ENCODE measurements at places on chromosomes 12 and 14.

DNA sequence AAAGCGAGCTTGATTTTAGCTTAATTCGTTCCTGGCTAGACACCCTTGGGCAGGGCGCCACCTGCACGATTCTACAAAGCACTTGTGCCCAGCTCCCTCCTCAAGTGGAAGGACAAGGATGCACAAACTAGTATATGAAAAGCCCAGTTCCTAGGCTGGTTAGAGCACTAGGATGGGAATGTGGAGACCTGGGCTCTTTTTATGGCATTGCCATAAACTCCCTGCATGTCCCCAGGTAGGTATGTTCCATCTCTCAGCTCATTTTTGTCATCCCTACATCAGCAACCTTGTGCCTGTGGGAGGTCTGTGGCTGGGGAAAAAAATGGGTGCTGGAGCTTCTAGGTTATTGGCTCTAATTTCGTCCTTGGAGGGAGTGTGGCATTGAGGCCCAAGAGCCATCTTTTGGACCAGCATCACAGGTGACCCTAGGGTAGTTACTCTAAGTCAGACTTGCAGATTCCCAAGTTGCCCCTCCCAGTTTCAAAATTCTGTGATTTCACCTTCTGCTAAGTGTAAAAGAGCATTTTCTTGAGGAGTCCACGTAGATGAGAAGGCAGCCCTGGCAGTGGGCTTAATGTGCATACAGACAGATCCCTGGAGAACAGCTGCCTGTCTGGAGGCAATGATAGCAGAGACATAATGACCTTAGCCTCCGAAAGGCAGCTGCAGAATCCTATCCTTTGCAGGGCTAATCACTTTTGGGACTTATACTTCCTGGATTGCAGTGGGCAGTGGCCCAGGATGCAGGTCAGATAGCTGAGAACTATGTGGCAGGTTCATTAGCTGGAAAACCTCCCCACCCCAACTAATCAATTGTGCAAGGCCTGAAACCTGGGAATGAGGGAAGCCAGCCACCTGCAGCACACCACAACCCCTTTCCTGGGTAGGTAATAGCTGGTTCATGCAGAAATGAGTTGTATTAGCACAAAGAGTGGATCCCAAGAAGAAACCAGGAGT, 47.6 kb upstream of the BDKRB2 start:
- DNase-seq = no peak

- DNase-seq = no peak
Measured at GRCh38 chr12:92615703-92616102, 87.1 kb upstream of the PLEKHG7 start.

GRCh38 chr12:98409548-98409947, 105.8 kb upstream of the TMPO start:
- no peak for DNase-seq

DNA sequence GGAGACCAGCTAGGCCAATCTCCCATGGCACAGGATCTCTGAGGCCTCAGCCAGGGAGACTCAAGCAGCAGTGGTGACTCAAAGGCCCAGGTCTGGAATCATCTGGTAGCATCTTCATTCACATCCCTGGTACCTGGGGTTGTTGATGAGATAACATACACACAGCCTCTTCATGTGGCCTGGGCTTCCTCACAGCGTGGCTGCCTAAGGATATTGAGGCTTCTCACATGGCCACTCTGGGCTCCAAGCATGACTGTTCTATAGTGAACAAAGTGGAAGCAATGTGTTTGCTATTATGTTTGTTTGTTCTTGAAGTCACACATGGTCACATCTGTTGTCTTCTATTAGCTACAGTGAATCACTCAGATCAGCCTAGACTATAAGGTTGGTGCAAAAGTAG, 584.1 kb downstream of the VRK1 start:
- no peak for DNase-seq

GRCh38 chr12:65881348-65881961, 57.2 kb downstream of the HMGA2 start:
- DNase-seq = no peak

DNA sequence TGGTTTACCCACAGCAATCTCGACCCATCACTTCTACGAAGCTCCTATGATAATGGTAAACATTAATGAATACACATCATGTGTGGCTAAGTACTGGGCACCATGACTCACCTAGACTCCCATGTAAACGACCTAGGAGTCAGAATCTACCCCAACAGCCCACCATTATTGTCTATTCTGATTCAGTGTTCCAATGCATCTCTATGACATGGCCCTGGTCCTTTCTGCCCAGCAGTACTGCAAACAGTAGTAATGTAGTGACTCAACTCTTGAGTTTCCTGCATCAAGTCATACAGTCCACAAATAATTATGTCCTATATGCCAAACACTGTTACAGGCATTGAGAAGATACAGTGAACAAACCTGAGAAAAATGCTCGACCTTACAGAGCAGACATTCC, 14.6 kb downstream of the GTF2A1 start:
- DNase-seq = no peak

DNA sequence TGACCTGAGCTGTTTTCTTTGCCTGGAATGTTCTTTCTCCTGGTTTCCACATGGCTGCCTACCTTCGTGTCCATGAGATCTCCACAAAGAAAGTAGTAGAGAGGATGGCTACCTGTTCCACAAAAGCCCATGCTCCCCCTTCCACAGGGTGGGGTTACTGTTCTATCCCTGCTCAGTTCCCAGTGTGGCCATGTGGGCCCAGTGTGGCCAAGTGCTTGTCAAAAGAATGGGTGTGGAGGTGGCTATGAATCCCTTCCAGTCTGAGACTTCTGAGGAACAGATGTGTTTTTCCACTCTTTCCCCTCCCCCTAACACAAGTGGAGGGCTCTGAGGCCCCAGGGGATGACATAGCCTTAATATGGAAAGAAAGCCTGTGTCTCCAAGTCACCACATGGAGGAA, 26.2 kb upstream of the HSP90B1 start:
- DNase-seq = no peak

GRCh38 chr12:132249689-132250478, 79.5 kb downstream of the GALNT9 start:
- DNase-seq = no peak

DNA sequence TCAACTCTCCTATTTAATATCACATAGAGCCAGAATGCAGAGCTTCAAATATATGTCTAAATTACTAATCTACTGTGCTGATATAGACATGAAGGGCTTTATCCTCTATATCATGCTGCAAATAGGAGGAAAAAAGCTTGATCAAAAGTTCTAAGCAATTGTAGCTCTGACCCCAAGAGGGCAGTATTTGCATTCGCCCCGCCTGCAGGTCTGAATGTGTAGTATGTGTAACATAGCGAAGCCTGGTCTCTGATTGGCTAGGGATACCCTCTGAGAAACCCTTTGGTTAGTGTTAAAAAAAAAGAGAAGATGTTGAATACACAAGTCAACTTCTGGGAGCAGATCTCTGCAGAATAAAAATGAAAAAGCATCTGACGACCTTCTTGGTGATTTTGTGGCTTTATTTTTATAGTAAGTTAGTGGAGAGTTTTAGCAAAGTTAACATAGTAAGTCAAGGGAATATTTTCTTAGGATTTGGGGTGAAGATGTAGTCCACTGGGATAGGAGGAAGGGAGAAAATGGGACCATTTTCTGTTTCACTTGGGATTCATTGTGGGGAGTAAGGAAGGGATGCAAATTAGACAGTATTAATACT, 151.6 kb upstream of the OR4E1 start:
- no peak for DNase-seq

DNA sequence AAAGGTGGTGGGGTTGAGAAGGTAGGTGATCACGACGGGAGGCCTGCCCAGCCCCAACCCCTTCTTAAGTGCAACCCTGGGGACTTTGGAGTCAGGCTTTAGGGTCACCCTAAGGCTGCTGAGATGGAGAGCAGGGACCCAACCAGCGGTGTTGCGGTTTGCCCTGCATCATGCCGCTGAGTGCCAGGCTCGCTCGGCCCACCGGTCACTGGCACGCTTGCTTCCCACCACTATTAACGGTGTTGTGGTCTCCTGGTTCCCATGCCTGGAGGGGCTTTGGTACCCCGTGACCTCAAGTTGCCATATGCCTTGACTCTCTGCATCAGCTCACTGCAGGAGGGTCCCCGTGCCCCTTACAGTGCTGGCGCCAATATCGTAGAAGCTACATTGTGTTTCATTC, 18.4 kb upstream of the MEG3 start:
- DNase-seq = no peak

DNA sequence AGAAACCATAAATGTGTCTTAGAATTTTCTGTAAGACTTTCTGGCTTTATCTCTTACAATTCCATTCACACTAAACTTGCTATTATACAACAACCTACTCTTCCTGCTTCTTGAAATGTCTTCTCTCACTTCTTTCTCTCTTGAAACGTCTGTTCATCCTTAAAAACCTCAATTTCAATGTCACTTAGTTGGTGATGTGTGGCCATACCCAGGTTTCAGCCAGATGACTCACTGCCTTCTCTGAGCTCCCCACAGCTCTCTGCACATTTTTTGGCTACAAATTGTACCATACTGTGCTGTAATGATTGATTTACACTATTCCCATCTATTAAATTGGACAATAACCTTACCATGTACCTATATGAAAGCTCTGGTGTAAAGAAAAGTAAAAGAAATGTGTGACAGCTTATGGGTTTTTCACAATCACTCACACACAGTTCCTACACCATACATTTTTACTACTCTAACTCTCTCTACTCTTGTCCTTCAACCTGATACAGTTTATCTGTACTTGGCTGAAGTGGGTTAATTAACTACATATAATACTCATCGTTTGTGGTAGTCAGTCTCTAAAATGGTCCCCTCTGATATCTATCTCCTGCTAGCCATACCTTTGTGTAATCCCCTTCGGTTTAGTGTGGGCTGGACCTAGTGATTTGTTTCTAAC, 222.1 kb downstream of the NELL2 start:
- DNase-seq = no peak

DNA sequence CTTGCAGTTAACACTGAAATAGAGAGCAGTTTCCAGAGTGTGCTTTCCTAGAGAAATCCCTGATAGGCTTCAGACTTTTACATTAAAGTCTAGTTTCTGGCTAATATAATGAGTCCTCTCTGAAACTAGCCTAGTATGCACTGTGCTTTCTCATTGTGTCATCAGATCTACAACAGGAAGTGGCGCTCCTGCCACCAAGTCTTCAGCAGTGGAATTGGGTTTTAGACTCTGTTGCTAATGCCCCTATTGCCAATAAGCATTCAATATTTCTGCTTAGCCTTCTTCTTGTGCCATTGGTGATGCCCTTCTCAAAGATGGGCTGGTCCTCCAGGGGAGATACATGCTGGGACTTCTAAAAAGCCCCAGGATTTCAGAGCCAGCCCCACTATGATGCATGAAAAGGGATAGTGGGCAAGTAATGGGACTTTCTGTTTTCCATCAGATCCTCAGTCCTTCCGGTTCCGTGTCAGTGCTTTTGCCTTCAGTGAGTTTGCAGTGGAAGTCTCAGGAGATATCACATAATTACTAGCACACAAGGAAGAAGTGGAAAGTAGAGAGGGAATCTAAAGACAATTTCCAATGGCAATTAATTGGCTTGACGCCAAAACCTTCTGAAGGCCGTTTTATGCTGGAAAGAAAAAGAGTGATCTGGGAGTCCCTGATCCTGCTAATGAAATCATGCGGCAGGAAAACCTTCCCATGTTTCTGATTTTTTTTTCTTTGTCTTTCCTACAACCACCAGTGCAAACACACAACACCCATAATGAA, 50.0 kb downstream of the SSPN start:
- no peak for DNase-seq

- DNase-seq = no peak
Measured at GRCh38 chr14:104676694-104677511, 12.5 kb upstream of the INF2 start.

GRCh38 chr12:91861554-91861953, 284.1 kb downstream of the BTG1 start:
- no peak for DNase-seq

DNA sequence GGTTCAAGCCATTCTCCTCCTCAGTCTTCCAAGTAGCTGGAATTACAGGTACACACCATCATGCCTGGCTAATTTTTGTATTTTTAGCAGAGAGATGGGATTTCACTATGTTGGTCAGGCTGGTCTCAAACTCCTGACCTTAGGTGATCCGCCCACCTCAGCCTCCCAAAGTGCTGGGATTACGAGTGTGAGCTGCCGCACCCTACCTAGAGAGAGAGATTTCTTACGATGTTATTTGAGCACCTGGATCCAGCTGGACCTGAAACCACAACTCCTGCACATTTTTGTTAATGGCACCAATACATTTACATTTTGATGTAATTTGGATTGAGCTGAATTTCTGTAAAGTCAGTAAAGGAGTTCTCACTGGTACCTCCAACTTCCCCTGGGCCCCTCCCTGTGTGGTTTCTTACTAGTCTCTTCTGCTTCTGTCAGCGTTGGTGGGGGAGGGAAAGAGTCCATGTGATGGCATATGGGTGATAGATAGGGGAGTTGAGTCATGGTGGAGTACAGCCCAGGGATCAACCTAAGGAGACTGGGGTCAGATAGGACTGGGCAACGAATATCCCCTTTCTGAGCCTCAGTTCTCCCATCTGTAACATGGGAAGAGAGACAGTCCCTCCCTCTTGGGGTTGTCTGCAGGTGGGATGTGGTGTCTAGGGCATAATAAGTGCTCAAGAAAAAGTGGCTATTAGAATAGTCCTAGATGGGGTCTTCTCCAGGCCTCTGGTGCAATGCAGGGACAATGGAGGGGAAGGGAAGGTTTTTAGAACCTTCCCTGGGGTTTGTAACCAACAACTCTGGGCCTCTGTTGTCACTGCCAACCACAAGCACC, 83.3 kb upstream of the MED13L start:
- no peak for DNase-seq

- no peak for DNase-seq
Measured at GRCh38 chr14:25887251-25887878, 710.5 kb downstream of the NOVA1 start.

DNA sequence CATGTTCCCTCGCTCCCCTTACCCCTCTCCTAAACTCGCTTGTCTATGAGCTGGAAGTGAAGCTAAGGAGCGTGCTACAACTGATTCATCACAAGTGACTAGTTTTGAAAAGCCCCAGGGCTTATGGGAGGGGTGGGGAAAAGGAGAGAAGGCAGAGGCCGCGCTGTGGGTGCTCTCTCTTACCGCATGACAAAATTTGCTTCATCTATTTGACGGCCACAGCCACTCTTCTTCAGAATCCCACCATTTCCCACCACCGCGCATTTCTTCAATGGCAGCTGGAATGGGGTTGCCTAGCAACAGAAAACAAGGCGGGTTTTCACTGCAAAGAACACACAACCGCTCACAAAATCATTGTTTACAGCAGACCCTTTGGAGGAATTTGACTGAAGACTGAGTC, 79.4 kb downstream of the ST8SIA1 start:
- DNase-seq = no peak
